ENCODE measurements at places on chromosomes 11 and 22.

- peak; percentile 40 for DNase-seq
Measured at GRCh38 chr22:44191036-44191454, 10.3 kb downstream of the PARVG start.

GRCh38 chr11:58742981-58743880 is 11.5 kb upstream of the GLYAT start:
- DNase-seq, result no peak

GRCh38 chr11:102007567-102008437 is 39.4 kb upstream of the CFAP300 start:
- peak; percentile 70 for DNase-seq

DNA sequence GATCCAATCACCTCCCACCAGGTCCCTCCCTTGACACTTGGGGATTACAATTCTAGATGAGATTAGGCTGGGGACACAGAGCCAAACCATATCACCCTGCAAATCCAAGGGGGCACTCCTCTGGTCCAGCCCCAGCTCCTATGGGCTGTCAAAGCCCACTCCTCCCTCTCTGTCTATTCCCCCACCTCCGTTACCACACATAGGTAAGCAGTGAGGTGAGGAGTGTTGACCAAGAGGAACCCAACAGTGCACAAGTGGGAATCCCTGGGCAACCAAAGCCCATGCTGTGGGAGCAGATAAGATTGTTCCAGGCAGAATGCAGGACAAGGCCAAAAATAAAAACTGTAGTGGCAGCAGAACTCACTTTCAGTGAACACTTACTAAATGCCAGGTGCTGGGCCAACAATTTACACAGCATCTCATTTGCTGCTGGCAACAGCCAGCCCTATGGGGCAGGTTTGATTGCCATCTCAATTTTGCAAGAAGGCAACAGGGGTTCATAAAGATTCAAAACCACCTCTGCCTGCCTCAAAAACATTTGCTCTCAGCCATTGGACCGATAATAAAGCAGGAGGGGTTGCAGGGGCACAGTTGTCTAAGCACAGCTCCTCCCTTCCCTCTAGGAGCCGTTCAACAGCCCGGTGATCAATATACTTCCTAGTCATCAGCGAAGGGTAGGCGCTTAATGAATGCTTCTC is 8.9 kb downstream of the SDF2L1 start:
- DNase-seq, result no peak

DNA sequence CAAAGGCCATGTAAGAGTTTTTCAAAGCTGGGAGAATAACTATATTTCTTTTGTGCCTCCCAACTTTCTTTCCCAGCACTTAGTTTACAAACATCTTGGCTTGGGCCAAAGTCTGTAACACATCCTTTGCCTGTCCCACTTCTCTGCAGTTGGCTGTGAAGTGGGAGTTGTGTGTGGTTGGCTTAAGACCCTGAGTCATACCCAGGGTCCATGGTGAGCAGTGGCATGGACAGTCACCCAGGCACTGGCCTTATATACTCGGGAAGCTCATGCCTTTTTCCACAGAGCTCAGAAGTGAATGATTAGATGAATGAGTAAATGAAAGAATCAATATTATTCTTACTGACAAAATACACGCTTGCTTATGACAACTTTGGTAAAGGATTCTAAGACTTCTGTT is 231.4 kb downstream of the BLID start:
- no peak for DNase-seq

DNA sequence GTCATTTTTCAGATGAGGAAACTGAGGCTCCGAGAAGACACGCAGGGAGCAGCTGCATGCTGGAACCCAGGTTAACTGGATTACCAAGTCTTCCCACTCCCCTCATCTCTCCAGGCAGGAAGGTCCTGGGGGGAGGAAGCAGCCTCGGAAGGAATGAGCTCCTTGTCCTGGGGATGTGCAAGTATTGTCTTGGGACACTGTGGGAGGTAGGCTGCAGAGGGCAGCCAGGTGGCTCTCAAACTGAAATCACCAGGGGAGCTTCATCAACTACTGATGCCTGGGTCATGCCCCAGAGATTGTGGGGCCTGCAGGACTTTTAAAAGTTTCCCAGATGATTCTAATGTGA is 7.6 kb downstream of the GDPD5 start:
- no peak for DNase-seq

- DNase-seq, result no peak
Measured at GRCh38 chr11:329886-330253, 9.2 kb upstream of the IFITM3 start.

- no peak for DNase-seq
Measured at GRCh38 chr11:92811341-92811740, 158.1 kb upstream of the MTNR1B start.

- peak; percentile 91 for DNase-seq
Measured at GRCh38 chr11:96307776-96308140, 35.2 kb downstream of the MAML2 start.

DNA sequence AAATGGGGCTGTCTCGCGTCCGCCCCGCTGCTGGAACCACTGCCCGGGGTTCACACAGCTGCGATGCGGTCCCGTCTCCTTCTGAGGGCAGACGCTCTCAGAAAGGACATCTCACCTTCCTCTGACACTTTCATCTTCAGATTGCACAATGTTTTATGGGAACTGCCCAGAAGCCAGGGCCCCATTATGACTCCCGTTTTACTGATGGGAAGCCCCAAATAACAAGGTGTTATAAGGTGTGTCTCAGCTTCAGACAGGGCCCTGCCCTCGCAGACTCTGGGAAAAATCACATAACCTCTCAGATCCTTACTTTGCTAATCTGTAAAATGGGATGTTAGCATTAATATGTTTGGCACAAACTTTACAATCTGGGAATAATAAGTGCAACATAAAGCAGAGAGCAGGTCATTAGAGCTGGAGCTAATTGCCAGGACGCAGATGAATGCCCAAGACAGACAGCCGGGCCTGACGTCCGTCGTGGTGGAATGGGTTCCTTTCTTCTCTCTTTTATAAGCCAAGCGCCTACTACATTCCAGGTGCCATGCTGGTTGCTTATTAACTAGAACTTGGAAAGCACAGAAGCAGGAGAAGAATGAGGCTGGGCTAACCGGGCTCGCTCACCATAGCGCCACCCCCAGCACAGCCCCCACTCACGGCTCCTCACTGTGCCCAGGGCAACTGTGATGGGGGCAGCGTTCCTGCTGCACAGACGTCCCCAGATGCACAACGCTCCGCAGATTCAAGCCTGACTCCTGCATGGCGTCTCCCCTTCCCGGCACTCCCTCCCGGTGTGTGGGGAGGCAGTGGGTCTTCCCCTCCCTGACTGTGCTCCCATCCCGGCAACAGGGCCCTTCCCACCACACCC is 43.8 kb downstream of the TRMU start:
- DNase-seq, result no peak

GRCh38 chr11:128151780-128152179 is 435.6 kb downstream of the ETS1 start:
- no peak for DNase-seq

DNA sequence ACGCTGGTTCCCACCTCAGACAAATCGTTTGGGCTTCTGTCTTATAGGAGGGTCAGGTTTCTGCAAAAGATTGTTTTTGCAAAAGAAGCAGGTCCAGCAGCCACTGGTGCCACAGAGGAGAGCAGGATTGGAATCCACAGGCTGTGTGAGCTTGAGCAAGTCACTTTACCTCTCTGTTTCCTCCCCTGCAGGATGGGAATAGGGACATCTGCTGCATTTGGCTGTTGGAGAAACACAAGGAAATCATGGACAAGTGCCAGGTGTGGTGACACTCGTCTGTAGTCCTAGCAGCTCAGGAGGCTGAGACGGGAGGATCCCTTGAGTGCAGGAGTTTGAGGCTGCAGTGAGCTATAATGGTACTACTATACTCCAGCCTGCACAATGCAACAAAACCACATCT is 422.6 kb downstream of the MN1 start:
- no peak for DNase-seq

GRCh38 chr22:31905356-31905755 is 39.0 kb upstream of the YWHAH start:
- DNase-seq, result no peak

DNA sequence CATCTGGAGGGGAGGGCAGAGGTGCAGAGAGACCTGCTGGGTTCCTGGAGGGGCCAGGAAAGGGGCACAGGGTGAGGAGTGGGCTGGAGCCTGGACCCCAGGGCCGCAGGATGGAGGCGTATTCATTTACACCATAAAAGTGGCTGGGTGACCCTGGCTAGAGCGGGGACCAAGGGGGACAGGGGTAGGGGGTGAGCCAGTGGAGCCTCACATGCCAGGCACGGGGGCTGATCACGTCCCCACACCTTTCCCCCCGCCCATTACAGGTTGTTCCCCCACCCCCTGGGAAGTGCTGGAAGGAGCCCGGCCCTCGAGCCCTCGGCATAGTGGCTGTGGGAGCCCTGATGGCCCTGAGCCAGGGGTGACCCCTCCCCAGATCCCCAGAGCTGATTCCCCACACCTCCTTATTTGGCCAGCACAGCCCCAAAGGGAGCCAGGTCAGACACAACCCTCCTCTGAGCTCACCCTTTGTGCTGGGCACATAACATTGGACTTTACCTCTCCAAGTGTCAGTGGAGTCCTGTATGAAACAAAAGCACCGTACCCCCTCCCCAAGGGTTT is 781 bp downstream of the TCIRG1 start:
- DNase-seq, result no peak

DNA sequence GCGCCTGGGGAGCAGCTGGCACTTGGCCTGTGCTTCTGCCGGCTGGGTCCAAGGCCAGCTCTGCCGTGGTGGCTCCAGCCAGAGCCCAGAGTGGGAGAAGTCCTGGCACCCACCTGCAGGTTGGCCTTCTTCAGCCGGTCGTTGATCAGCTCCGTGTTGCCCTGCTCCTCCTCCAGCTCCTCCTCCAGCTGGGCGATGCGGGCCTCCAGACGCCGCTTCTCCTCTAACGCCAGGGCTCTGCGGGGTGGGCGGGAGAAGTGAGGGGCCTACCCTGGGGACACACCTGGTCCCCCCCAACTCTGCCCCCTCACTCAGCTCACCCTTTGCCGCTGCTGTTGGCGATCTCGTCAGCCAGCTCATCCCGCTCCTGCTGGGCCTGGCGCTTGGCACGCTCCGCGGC is 32.6 kb downstream of the APOL1 start:
- DNase-seq, result no peak

DNA sequence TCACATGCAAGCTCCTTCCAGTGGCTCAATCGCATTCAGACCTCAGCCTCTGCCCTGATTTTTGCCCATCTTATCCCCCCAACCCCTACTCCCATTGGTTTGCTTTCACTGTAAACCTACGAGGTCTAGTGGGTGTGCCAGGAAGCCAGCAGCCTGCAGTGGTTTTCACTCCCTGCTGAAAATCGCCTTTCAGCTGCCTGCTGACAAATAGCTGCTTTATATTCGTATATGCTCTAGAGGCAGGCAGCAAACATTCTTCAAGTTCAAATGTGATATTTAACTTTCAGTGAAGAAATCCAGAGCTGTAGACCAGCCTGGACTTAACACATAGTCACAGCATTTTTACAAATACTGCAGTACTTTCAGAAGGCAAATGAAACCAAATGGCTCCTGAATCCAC is 92.8 kb upstream of the APOA1 start:
- peak; percentile 57 for DNase-seq

Data from fibroblast of the aortic adventitia (primary cell).